PC-3 (cell line): ENCODE measurements at places on chromosomes 2 and 18. TPM values are rescaled to one million over a fixed set of nuclear protein-coding genes. Genes with fewer than 3 reads are reported as not detected.

MPPE1 gene
- total RNA-seq, result 15.8 and 17.9 TPM in 2 replicates

VIT gene
- not detected in 2 replicates for total RNA-seq

CENPO gene
- 41.4 and 68.5 TPM in 2 replicates for total RNA-seq

DNA sequence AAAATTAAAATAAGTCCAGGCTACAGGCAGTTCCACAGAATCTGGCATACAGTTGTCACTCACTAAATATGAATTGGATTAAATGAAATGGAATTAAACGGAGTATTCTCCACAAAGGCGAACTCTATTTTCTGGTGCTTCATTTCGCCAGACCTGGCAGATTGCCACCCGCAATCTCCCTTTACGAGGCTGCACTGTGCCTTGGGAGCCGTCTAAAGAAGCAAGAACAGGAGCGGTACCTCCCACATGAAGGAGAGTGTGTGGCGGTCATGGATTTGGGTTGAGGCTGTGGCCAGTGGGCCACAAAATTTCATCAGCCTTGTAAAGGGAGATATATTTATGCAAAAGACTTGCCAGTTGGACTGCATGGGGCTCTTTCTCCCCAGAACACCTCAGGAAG is 151.0 kb downstream of the OSR1 start:
- no peak for DNase-seq

DNA sequence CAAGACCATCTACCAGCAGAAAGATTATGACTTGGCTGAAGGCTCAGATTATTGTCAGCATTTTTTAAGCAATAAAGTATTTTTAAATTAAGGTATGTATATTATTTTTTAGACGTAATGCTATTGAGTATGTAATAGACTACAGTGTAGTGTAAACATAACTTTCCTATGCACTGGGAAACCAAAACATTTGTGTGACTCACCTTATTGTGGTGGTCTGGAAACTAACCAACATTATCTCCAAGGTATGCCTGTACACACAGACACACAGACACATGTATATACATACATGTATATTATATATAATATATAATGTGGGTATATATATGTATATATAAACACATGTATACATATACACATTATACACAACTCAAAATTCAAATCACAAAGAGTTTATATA is 9.1 kb upstream of the TMEFF2 start:
- DNase-seq, result no peak
